ENCODE measurements at places on chromosomes 5 and 9.

DNA sequence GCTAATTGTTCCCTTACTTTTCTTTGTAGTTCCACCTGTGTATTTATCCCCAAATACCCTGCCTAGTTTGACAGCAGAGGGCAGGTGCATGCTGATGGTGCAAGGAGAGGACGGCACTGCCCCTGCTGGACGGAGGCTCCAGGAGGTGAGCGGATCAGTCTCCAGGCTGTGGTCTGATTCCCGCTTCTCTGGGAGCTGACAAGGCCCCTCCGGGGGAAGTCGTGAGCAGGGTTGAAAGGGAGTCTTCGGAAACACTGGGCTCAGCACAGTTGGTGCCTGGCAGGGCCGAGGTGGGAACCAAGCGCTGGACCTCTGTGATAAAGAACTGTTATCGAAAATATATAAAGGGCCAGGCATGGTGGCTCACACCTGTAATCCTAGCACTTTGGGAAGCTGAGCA is 52.9 kb downstream of the RASGEF1C start:
- no peak for DNase-seq

DNA sequence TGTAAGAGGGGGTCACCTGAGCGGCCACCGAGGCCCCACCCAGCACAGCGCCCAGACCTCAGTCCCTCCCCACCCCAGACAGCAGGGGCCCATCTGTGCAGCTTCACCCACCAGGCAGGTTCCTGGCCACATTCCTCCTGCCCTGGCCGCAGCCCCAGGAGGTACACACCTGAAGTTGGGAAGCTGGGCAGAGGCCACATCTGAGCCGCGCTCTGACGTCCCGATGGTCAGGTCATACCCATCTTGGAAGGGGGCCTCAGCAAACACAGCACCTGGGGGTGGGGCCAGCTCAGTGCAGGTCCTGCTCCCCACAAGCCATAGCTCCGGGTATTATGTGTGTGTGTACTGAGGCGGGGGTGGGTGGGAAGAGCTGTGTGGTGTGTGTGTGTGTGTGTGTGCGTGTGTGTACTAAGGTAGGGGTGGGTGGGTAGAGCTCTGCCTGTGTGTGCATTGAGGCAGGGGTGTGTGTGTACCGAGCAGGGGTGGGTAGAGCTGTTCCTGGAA is 5.6 kb downstream of the SPOUT1 start:
- no peak for DNase-seq

DNA sequence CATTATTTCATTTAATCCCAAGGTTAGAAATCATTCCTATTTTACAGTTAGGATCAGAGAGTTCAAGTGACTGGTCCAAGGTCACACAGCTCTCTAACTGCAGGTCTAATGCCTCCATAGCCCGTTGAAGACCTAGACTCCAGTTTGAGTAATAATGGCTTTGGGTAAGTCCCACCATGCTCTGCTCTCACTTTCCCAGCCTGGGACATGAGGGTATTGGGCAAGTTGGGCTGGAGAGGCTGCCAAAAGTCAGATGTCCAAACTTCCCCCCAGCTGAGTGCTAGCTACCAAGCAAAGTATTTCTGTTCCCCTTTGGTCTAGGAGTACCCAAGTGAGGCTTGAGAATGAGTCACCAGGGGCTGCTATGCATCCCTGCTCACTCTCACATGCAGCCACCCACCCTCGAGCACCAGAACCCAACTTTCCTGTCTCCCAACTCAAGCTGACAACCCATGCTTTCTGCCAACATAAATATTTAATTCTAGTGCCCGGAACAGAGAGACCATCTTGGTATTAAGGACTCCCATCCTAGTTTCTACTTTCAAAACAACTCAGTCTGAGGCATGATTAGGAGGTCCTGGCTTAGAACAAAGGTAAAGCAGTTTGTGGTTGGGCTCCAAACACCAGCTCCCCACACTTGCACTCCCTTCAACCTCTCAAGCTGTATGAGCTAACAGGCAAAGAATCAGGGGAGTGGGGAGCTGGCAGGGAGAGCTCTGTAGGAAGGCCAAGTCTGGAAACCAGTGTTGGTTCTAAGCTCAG is 236.5 kb upstream of the TRIM32 start:
- no peak for DNase-seq

GRCh38 chr5:120055858-120056257 is 408.2 kb upstream of the PRR16 start:
- DNase-seq, result no peak

DNA sequence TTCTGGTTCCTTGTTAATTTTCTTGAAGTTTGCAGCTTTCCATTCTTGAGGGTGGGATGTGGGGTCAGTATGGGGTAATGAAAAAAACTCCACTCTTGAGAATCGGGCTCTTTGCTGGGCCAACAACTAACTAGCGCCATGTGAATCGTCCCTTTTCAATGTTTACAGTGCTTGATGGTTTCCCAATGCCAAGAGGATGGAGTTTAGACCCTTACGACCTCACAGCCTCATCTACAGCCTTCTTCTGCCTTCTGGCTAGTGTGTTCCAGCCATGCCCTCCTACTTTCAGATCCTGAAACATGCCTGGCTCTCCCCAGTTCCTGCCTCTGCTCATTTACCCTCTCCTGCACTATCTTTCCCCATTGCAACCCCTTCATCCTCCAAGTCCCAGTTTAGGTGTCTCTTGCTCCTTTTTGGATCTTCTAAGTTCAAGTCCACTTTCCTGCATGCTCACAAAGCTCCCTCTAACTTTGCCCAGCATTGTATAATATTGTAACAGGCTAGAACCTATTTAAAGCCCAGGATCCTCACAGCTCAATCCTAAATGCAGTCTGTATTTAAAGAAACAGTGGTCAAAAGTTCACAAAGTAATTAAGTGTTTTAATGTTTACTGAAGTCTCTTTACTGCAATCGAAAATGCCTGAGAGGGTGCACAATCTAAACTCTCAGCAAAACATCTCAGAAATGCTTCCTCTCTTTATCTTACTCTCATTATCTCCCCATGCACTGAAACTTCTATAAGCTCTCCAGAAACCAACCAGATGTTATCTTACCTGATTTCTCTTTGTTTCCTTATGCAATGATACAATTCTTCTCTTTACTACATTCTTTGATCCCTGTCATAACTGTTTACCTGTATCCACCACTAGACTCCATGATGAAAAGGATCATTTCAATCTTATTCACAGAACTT is 20.6 kb upstream of the CAST start:
- DNase-seq, result no peak

GRCh38 chr5:142830241-142831008 is 60.2 kb downstream of the ARHGAP26 start:
- DNase-seq, result no peak

GRCh38 chr9:6631207-6631512 is 14.4 kb downstream of the GLDC start:
- no peak for DNase-seq

DNA sequence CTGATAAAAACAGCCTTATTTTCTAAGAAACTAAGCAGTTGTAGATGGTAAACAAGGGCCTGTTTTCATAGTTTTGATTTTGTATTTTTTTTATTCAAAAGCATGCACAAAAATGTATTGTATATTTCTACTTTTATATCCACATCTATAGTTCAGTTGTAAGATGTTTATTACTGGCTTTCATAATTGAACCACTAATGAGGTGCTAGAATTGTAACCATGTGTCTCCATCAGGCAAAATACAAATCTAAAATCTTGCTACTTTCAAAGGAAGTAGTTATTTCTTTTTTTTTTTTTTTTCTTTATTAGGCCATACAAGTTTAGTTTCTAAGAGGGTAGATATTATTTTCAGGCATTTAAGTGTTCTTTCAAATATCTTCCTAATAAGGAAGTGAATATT is 1755.0 kb downstream of the MAT2B start:
- DNase-seq, result no peak

- DNase-seq, result no peak
Observed at GRCh38 chr5:15579193-15579990, 79.4 kb downstream of the FBXL7 start.

GRCh38 chr9:76650692-76651091 is 113.5 kb upstream of the PCA3 start:
- no peak for DNase-seq

GRCh38 chr9:133359399-133360175 is 3.2 kb downstream of the SURF2 start:
- DNase-seq, result no peak

DNA sequence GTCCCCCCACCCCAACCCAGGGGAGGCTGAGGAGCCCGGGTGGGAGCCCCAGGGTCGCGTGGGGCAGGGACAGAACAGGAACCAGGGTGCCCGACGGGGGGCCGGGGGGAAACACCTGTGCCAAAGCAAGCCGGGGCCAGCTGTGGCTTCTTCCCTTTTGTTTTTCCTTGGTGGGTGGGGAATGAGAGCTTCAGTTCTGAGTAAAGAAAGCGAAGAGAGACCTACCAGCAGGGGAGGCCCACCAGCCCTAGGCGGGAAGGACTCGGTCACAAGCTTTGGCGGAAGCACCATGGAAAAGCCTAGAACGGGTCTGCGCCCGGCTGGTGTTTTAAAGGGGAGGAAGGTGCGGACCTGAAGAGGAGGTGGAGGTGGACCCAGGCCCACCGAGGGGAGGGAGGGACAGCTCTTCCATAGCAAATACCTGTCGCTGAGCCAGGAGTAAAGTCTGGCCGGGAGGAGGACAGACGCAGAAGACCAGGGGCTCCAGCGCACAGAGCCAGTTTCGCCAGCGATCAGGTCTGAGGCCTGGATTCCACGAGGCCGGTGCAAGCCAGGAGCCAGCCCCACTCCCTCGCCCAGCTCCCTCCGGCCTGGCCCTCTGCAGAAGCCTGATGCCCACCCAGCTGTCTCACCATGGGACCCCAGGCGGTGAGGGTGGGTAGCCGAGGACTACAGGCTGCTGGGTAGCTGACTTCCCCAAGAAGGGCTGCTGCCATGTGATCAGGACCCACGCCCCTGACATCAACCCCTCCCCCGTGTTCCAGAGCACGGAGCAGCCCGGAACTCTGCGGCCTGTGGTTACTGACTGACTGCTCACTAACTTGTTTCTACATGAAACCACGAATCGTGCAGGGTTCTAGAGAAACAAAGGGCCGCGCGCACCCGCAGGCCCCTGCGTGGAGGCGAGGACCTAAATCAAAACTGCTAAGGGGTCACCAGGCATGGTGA is 849 bp upstream of the MGAT1 start:
- DNase-seq, result no peak

DNA sequence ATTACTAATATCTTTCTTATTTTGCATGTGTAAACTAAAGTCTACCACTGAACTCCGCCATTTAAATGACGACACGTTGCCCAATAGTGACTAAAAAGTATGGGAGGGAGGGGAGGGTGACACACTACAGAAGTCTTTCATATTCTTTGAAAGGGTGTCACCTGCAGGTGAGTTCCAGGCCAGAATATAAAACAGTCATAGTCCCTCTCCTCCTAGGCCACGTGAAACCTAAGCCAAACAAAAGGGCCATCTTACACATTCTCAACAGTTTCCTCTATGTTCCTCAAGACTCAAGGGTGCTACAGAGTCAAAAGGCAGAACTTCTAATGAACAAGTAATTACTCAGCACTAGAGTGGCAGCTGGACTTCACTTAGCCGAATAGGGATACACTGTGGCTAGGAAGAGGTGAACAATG is 6.4 kb downstream of the CEMIP2 start:
- peak; percentile 40 for DNase-seq

- peak; percentile 54 for DNase-seq
Observed at GRCh38 chr5:112800891-112801290, 60.2 kb upstream of the SRP19 start.

DNA sequence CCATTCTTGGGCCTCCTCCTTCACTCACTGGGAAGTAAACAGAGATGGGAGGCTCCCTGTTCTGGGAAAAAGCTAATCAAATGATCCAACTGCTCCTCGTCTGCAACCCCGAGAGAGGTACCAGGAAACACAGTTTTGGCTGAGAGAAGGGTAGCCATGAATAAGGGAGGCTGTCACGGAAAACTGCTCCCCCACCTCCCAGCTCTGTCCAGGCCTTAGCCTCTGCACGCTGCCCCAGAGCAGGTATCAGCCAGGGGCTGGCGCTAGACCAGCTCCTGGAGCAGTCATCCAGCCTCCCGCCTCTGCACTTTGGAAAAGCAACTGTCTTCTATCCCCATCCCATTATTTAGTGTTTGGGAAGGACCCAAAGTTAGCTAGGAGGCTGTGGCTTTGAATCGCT is 266.1 kb downstream of the NDUFS4 start:
- DNase-seq, result no peak

DNA sequence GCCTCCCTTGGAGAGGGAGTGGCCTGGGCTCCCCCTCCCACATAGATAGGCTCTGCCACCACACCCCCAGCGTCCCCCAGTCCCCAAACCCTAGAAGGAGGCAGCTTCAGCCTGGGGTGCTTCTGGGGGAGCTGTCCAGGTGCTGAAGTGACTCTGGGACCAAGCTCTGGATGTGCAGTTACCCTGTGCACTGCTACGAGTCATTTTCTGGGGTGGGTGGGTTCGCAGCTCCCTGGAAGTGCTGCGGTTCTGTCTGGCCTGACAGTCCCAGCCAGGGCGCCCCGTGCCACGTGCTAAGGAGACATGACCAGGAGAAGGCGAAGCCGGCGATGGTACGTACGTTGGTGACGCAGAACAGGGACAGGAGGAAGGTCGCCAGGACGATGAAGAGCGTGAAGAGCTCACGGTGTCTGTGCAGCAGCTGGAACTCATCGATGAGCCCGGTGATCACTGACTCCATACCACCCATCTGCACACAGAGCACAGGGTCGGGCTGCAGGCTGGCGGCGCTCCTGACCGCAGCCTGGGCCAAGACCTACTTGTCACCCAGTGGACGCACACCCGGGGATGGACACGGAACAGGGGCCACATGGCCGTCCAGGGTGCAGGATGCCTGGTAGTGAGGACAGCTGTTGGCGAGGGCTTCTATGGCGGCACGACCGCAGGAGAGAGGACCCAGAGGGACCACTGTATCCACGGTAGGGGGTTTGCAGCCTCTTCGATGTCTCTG is 35.7 kb downstream of the SLC6A3 start:
- no peak for DNase-seq

- DNase-seq, result no peak
Observed at GRCh38 chr9:98171176-98171925, 21.1 kb downstream of the CORO2A start.

GRCh38 chr5:124034963-124035362 is 523.0 kb downstream of the CSNK1G3 start:
- no peak for DNase-seq

GRCh38 chr5:81633891-81634290 is 117.0 kb downstream of the SSBP2 start:
- no peak for DNase-seq

DNA sequence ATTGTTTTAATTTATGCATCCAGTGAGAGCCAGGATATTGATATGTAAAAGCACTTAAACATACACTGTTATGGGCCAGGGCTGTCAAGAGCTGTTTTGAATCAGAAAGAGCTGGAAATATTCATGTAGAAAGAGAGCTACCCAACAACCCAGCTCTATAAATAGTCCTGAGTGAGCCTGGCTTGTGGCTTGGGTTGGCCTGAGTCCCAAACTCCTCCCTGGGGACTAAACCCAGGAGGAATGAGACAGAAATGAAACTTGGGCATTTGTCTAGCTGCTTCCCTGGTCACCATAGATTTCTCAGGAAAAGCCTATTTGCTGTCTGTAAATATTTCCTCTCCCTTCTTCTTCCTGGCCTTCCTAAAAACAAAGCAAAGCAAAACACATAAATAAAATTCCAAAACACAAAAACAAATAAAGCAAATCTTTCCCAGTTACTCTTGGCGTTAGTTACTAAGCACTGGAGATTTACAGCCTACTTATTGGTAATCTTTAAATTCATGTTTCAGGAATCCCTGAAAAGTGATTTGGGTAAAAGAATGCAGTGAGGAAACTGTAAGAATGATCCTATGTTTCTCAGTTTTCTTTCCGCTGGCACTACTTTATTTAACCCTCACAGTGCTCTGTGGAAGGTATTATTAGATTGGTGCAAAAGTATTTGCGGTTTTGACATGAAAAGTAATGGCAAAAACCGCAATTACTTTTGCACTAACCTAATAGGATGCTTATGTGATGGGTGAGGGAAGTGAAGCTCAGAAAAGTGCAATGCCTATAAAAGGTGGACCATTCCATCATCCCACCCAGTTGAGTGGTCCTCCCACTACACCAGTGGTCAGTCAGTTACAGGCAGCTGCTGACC is 111.8 kb downstream of the CARTPT start:
- DNase-seq, result peak; percentile 78
